A549 (cell line): ENCODE measurements at places on chromosomes 2 and 18. TPM values are rescaled to one million over a fixed set of nuclear protein-coding genes. Genes with fewer than 3 reads are reported as not detected.

Gene FHL2
- 57.9 to 70.3 TPM (median 68.1 TPM) in 3 replicates for polyA plus RNA-seq

Gene GYPC
- not detected in 3 replicates for polyA plus RNA-seq

Gene POTEI
- 0.04 TPM in 1 of 3 replicates, not detected in the others for polyA plus RNA-seq

Gene C2orf15
- 0.80 to 1.4 TPM (median 1.3 TPM) in 3 replicates for polyA plus RNA-seq

Gene KLHL41
- 0.05 to 0.12 TPM (median 0.06 TPM) in 3 replicates for polyA plus RNA-seq

Gene IL36A
- polyA plus RNA-seq: not detected in 3 replicates

Gene ASXL3
- not detected in 3 replicates for polyA plus RNA-seq
